ENCODE measurements at places on chromosomes 11 and 22. TPM values are rescaled to one million over a fixed set of nuclear protein-coding genes. Genes with fewer than 3 reads are reported as not detected.

Gene PKDREJ
- 0.07 TPM for total RNA-seq

Gene NAV2
- total RNA-seq: 106 TPM

Gene LRRC32
- total RNA-seq: 15.9 TPM

GRCh38 chr11:132838627-132839026 lies 693.7 kb downstream of the OPCML start:
- H3K36me3 ChIP-seq: no peaks in the 10 kb centered on the region
- DNase-seq: no peak
- H3K27ac ChIP-seq: no peak overlapping the region
- no peaks in the 10 kb centered on the region for H3K4me1 ChIP-seq

GRCh38 chr11:27319072-27319471 lies 43.9 kb downstream of the CCDC34 start:
- no peak overlapping the region for H3K27ac ChIP-seq
- DNase-seq: no peak
- H3K36me3 ChIP-seq: no peaks in the 10 kb centered on the region
- H3K27me3 ChIP-seq: no peaks in the 10 kb centered on the region
- H3K4me1 ChIP-seq: no peaks in the 10 kb centered on the region
- H3K4me3 ChIP-seq: no peak overlapping the region

DNA sequence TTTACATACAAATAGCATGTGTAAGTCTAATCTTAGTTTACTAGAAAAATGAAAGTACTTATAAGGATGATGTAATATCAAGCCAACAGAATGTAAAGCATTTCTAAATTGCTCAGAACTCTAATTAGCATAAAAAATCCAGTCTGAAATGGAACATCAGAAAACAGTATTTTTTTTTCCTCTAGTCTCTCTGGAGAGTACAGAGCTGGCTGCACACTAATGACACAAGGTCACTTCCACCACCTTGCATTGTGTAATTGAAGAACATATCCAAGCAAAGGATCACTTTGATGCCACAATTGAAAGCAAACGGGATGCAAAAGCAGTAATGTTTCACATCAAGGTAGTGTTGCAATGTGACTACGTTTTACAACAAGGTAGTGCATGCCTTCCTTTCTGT lies 548.0 kb upstream of the LUZP2 start:
- DNase-seq: no peak
- H3K27ac ChIP-seq: no peak overlapping the region
- H3K36me3 ChIP-seq: no peaks in the 10 kb centered on the region
- H3K27me3 ChIP-seq: no peaks in the 10 kb centered on the region
- no peak overlapping the region for H3K4me3 ChIP-seq

DNA sequence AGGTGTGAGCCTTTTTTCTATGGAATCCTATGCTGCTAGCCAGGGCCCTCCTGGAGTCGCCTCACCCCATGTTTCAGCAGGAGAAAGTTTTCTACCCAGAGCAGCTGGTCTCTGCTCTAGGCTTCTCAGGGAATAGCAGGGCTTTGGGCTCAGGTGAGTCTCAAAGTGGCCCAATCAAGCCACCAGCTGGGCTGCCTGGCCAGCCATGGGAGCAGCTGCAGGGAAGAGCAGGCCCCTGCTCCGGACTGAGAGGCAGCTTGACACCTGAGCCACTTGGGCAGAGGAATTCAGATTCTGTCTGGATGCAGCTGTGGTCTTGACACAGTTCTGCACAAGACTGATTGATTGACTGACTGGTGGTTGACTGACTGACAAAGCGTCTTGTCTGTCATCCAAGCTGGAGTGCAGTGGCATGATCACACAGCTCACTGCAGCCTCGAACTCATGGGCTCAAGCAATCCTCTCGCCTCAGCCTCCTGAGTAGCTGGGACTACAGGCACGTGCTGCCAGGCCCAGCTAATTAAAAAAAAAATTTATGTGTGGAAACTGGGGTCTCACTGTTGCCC lies 57.5 kb upstream of the ARFGAP3 start:
- H3K4me3 ChIP-seq: no peak overlapping the region
- H3K27me3 ChIP-seq: no peaks in the 10 kb centered on the region
- no peak for DNase-seq
- H3K27ac ChIP-seq: no peak overlapping the region

GRCh38 chr11:74370123-74370522 lies 28.1 kb downstream of the PGM2L1 start:
- H3K27me3 ChIP-seq: no peaks in the 10 kb centered on the region
- no peaks in the 10 kb centered on the region for H3K36me3 ChIP-seq
- no peak overlapping the region for H3K4me3 ChIP-seq
- H3K27ac ChIP-seq: no peak overlapping the region

GRCh38 chr11:72773291-72773690 lies 20.6 kb downstream of the STARD10 start:
- H3K4me1 ChIP-seq: peaks cover 14% of the 10 kb centered on the region
- H3K27ac ChIP-seq: peak overlapping the region; percentile 41
- no peaks in the 10 kb centered on the region for H3K27me3 ChIP-seq

DNA sequence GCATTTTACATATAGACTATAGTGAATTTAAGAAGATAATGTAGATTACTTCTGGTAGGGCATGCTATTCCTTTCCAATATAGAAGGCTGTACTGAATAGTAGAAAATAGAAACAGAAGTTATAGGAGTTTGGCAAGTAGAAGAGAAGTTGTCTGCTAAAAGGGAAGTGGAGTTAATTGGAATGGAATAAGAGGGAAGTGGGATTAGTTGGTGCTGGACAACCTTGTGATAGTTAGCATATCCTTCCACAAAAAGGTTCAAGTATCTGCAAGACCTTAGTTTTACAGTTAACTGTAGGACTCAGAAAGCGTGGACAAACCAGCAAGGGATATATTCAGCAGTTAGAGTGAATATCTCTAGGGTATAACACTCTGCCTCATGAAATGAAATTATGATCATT lies 185.5 kb downstream of the SWAP70 start:
- H3K27me3 ChIP-seq: no peaks in the 10 kb centered on the region
- H3K4me3 ChIP-seq: no peak overlapping the region
- no peak for DNase-seq
- peaks cover 10% of the 10 kb centered on the region for H3K36me3 ChIP-seq
- H3K27ac ChIP-seq: no peak overlapping the region

All from cardiac muscle cell (in vitro differentiated cells and primary cell).